Right atrium auricular region (tissue), 2 donors: ENCODE measurements at places on chromosomes 1 and 21. TPM values are rescaled to one million over a fixed set of nuclear protein-coding genes. Genes with fewer than 3 reads are reported as not detected.

The SASS6 gene
- 1.7 TPM for total RNA-seq

The COL16A1 gene
- 31.2 TPM for total RNA-seq

The CNIH3 gene
- 1.3 TPM for total RNA-seq

The TAS1R1 gene
- total RNA-seq, result not detected

The FBXO44 gene
- 15.5 TPM for total RNA-seq

DNA sequence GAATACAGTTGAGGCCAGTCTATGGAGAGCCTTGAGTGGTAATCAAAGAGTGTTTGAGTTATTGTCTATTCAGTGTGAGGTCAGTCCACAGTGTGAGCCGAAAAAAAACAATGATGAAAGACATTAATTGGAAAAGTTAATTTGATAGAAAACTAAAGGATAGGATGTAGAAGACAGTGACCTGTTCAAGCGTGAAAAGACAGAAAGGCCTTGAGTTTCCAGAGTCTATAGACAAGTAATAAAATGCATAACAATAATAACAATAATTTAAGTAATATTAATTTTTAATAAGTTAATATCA, 90.4 kb downstream of the SLC30A10 start:
- DNase-seq, result no peak
- no peaks in the 10 kb centered on the region for H3K4me1 ChIP-seq
- H3K4me3 ChIP-seq, result no peak overlapping the region
- H3K27me3 ChIP-seq, result no peaks in the 10 kb centered on the region

DNA sequence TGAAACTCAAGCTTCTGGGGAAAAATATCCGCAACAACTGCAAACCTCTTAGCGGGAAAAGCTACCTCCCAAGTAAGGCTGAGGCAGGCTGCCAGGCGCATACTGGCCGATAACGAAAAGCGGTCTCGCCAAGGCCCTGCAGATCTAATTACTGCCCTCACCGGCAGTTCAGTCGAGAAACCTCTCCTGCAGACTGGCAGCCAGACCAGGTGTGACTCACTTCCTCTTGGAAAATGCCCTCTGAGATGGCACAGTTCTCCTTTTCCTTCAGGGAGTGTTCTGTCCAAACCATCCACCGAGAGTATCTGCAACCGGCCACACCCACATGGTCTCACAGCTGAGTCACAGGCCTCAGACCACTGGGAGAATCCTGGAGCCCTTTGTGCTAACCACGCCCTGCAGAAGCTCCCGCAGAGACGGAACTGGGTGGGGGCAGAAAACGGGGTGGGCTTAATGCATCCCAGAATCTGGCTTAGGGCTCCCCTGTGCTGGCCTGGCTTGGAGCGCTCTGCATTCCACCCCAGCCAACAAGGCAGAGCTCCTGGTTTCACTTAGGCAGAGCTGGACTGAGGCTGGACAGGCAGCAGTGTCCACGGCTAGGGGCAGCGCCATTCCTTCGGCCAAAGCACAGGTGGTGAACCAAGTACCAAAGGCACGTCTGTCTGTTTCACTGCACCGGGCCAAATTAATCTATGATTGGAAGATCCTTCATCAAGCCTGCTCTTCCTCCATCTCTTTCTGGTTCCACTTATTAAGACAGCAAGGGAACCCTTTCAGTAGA, 1.2 kb downstream of the S100A10 start:
- peak overlapping the region; percentile 88 for H3K4me3 ChIP-seq
- H3K36me3 ChIP-seq, result no peaks in the 10 kb centered on the region
- peaks cover 66% of the 10 kb centered on the region for H3K4me1 ChIP-seq
- no peaks in the 10 kb centered on the region for H3K27me3 ChIP-seq
- peak overlapping the region; percentile 94 for H3K27ac ChIP-seq

DNA sequence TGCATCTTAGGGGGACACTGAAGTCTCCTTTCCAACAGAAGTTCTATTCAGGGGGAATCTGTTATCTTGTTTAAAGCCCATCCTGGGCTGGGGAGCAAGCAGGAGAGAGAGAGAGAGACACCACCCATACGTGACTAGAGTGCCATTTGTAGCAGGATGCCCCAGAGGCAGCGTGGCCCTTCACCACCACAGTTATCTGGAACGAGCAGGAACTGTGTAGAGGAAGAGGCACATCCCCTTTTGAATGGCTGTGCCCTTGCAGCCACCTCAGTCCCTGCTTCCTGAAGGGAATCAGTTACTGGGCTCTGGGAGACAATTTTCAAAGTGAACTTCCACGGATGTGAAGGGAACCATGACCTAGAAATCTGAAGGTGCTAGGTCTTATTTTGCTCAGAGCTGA, 19.4 kb upstream of the LAMTOR5 start:
- no peak overlapping the region for H3K4me3 ChIP-seq
- H3K27me3 ChIP-seq, result no peaks in the 10 kb centered on the region
- no peak overlapping the region for H3K27ac ChIP-seq
- H3K36me3 ChIP-seq, result no peaks in the 10 kb centered on the region
- peaks cover 14% of the 10 kb centered on the region for H3K4me1 ChIP-seq
- DNase-seq, result no peak

DNA sequence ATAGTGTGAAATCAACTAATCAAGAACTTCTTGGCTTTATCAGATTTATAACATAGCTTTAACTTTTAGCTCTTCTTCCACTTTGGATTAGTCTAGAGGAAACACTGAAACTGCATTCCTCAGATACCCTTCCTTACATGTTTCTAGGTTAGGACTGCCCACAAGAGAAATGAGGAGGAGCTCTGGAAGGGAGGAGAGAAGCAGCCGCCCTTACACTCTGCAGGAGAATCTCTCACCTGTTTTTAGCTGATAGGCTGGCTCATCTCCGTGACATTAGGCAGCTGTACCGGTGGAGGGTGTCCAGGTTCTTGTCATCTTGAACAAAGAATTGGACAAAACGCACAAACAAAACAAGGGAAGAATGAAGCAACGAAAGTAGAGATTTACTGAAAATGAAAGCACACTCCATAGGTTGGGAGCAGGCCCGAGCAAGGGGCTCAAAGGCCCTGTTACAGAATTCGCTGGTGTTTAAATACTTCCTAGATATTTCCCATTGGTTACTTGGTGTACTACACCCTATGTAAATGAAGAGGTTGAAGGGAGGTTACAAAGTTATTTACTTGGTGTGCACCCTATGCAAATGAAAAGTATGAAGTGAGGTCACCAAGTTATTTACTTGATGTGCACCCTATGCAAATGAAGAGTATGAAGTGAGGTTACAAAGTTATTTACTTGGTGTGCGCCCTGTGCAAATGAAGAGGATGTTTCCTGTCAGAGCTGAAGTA, 524.9 kb upstream of the CHRM3 start:
- no peak overlapping the region for H3K27ac ChIP-seq
- no peak overlapping the region for H3K4me3 ChIP-seq
- no peaks in the 10 kb centered on the region for H3K36me3 ChIP-seq
- DNase-seq, result no peak
- H3K27me3 ChIP-seq, result no peaks in the 10 kb centered on the region

- no peaks in the 10 kb centered on the region for H3K27me3 ChIP-seq
- no peak overlapping the region for H3K4me3 ChIP-seq
- H3K27ac ChIP-seq, result peak overlapping the region; percentile 96
- DNase-seq, result no peak
- H3K36me3 ChIP-seq, result no peaks in the 10 kb centered on the region
- H3K4me1 ChIP-seq, result peaks cover 88% of the 10 kb centered on the region
Measured at GRCh38 chr1:156659661-156659987, 17.6 kb downstream of the NES start.

DNA sequence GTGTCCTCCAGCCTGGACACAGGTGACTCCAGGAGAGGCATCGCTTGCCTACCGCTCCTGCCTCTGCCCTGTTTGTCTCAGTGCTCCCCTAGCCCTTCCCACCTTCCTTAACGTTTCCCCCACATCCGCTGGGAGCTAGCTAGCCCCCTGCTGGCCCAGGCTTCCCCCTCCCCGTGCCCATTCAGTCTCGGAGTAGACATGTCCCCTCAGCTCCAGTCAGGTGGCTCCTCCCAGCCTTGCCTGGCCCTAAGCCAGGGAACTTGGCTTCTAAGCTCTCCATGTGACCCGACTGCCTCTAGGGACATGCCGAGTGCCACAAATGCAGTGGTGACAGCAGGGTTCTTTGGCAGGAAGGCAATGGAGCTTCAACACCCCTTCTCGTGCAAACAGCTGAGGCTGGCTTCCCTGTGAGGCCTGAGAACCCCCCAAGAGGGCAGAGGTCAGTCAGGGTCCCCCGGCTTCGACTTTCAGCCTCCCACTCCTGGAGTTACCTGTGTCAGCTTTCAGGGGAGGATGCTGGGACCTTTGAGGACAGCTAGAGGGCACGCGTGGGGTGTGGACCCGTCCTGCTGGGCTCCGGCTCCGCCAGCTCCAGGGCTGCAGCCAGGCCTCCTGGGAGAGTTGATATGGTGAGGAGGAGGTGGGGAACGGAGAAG, 16.2 kb downstream of the DRAXIN start:
- H3K4me1 ChIP-seq, result no peaks in the 10 kb centered on the region
- DNase-seq, result no peak
- H3K4me3 ChIP-seq, result no peak overlapping the region
- no peaks in the 10 kb centered on the region for H3K36me3 ChIP-seq
- no peaks in the 10 kb centered on the region for H3K27me3 ChIP-seq
- no peak overlapping the region for H3K27ac ChIP-seq

DNA sequence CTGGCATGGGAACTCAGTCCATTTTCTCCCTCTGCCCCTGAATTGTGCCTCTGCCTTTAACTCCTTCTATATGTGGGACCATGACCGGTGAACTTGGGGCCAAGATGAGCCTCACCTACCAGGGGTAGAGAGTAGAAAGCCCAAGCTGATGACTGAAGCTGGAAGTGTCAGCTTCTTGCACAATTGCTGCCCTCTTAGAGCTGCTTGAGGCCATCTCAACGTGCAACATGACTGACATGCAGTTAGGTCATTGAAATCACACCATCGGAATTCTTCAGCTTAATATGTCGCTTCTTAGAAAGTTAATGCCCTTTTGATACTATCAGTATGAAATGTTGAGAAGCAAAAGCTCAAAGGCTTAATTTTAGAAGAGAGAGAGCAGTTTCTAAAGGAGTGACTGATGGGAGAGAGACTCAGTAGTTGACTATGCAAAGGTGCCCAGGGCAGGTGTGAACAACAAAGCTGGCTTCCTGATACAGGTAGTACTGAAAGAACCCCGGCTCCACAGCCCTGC, 89.4 kb upstream of the UBE2U start:
- H3K4me3 ChIP-seq, result no peak overlapping the region

GRCh38 chr1:225666495-225666894, 13.6 kb upstream of the ENAH start:
- peaks cover 6% of the 10 kb centered on the region for H3K4me1 ChIP-seq
- no peaks in the 10 kb centered on the region for H3K36me3 ChIP-seq
- H3K4me3 ChIP-seq, result no peak overlapping the region
- H3K27ac ChIP-seq, result no peak overlapping the region
- H3K27me3 ChIP-seq, result no peaks in the 10 kb centered on the region

GRCh38 chr1:58886611-58887010, 102.8 kb upstream of the JUN start:
- peak overlapping the region; percentile 71 for H3K27ac ChIP-seq
- no peaks in the 10 kb centered on the region for H3K36me3 ChIP-seq
- DNase-seq, result no peak
- no peaks in the 10 kb centered on the region for H3K27me3 ChIP-seq
- no peak overlapping the region for H3K4me3 ChIP-seq

- H3K36me3 ChIP-seq, result no peaks in the 10 kb centered on the region
- H3K4me1 ChIP-seq, result no peaks in the 10 kb centered on the region
- peak; percentile 87 for DNase-seq
Measured at GRCh38 chr1:221839782-221840395, 98.0 kb upstream of the DUSP10 start.

- H3K27me3 ChIP-seq, result no peaks in the 10 kb centered on the region
- no peak overlapping the region for H3K27ac ChIP-seq
- DNase-seq, result no peak
- no peak overlapping the region for H3K4me3 ChIP-seq
Measured at GRCh38 chr1:245263529-245264095, 108.8 kb downstream of the KIF26B start.

DNA sequence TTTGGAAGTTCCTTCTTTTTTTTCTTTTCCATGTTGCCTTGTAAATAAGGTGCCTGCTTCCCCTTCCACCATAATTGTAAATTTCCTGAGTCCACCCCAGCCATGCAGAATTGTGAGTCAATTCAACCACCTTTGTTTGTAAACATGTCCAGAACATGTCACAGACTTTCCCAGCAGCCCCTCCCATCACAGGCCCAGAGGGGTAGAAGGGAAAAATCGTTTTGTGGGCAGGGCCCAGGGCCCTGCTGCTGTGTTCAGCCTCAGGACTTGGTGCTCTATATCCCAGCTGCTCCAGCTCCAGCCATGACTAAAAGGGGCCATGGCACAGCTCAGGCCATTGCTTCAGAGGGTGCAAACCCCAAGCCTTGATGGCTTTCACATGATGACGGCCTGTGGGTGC, 384.6 kb upstream of the NCAM2 start:
- H3K36me3 ChIP-seq, result no peaks in the 10 kb centered on the region
- DNase-seq, result no peak
- no peak overlapping the region for H3K27ac ChIP-seq
- no peaks in the 10 kb centered on the region for H3K4me1 ChIP-seq
- no peak overlapping the region for H3K4me3 ChIP-seq

- no peaks in the 10 kb centered on the region for H3K4me1 ChIP-seq
- no peak overlapping the region for H3K4me3 ChIP-seq
- no peaks in the 10 kb centered on the region for H3K36me3 ChIP-seq
- H3K27me3 ChIP-seq, result no peaks in the 10 kb centered on the region
Measured at GRCh38 chr21:38793926-38794713, 11.6 kb upstream of the ETS2 start.

GRCh38 chr21:25925064-25925800, 190.5 kb downstream of the GABPA start:
- H3K4me3 ChIP-seq, result no peak overlapping the region
- no peaks in the 10 kb centered on the region for H3K36me3 ChIP-seq
- H3K4me1 ChIP-seq, result peaks cover 23% of the 10 kb centered on the region
- no peak for DNase-seq

DNA sequence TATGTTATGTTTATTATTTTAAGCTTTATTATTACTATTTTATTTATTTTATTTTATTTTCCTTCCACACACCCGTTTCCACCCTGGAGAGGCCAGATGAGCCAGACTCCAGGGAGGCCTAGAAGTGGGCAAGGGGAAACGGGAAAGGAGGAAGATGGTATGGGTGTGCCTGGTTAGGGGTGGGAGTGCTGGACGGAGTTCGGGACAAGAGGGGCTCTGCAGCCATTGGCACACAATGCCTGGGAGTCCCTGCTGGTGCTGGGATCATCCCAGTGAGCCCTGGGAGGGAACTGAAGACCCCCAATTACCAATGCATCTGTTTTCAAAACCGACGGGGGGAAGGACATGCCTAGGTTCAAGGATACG, 468 bp upstream of the MX1 start:
- H3K36me3 ChIP-seq, result no peaks in the 10 kb centered on the region
- H3K27me3 ChIP-seq, result no peaks in the 10 kb centered on the region
- no peak for DNase-seq
- no peaks in the 10 kb centered on the region for H3K4me1 ChIP-seq
- H3K27ac ChIP-seq, result peak overlapping the region; percentile 70
